ENCODE measurements at places on chromosomes 12 and 14.

- no peak for DNase-seq
Measured at GRCh38 chr12:41032386-41032785, 155.7 kb upstream of the PDZRN4 start.

GRCh38 chr14:104137297-104138097 is 890 bp upstream of the KIF26A start:
- peak; percentile 63 for DNase-seq

GRCh38 chr14:38065106-38065762 is 142.5 kb upstream of the SSTR1 start:
- no peak for DNase-seq

DNA sequence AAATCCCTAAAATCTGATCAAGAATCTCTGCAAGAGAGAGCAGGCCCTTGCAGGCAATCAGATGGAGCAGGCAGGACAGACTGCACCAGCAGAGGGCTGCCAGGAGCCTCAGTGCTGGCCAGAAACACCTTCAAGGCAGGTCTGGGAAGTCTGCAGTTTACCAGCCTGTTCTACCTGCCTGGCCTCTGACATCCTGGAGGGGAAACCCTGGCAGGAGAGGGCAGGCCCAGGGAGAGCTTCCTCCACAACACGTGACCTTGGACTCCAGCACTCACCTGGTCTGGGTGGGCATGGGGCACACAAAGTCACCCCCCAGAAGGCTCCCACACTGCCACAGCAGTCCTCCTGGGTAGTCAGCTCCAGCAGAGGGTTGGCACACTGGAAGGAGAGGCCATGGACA is 56.0 kb downstream of the ISCA2 start:
- peak; percentile 52 for DNase-seq

- DNase-seq: no peak
Measured at GRCh38 chr12:6125310-6125608, 789 bp upstream of the VWF start.

- DNase-seq: no peak
Measured at GRCh38 chr12:91044586-91044985, 13.2 kb downstream of the KERA start.

- DNase-seq: peak; percentile 67
Measured at GRCh38 chr12:56488041-56488955, at the start of gene GLS2. Gene GLS2 (minus strand): TSS chr12:56488161. CDS start chr12:56488118, 43 bp downstream.

DNA sequence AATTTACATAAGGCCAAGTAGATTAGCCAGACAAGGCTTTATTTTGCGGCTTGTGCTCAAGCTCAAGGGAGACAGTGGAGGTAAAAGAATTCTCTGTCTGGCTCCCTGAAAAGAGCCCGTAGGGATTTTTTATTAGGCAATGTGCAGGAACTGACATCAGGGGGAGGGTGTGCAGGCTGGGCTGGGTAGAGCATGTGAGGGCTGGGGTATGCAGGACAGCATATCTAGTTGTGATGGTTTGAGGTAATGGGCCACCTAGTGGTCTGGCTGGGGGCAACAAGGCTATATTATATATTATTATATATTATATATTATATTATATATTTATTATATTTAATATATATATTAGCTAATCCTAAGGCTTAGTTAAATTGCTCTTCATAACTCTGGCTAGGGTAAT is 102.1 kb downstream of the TMEM117 start:
- DNase-seq: no peak

DNA sequence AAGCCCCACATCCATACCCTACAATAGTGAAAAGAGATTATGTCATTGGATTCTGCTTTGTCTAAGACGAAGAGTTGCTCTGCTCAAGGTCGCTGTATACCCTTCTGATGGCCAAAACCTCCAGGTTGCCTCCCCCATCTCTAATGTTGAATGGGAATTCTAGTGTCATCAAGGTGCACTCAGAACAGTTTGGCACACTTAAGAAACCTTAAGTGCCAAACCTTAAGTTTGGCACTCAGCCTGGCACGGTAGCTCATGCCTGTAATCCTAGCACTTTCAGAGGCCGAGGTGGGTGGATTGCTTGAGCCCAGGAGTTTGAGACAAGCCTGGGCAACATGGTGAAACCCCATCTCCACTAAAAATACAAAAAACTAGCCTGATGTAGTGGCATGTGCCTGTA is 1245.6 kb upstream of the SEL1L start:
- DNase-seq: no peak

GRCh38 chr14:102593061-102593824 is 794 bp downstream of the RCOR1 start:
- DNase-seq: no peak

DNA sequence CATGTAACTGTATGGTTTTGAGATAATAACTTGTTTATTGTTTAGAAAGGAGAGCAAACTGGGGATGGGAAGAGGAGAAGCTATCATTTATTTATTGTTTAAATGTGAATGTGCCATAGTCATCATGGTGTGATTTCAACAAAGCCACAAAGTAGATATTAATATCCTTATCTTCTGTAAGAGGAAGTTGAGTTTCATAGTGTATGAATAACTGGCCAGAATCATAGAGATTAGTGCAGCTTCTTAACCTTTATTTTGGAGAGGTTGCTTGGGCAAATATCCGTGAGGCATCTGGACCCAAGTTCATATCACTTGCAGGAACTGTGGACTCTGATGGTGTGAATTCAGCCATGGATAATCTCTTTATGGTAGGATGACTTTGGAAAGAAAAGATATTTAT is 26.8 kb upstream of the LYZ start:
- DNase-seq: no peak

DNA sequence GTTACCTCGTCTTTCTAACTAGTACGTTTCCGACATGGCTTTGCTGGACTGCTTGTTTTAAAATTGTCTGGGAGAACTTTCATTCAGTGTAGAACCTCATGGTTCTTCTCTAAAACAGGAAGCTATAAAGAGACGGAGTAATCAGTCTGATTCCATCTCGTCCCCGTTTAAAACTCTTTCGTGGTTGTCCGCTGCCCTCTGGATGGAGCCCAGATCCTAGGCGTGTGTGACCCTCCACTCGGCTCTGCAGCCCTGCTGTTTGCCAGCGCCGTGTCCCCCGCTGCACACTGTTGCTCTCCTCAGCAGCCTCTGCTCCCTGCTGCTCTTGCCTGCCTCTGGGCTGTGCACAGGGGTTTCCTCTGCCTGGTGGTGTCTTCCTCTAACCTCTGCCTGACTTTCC is 50.2 kb downstream of the SLC8B1 start:
- no peak for DNase-seq

- DNase-seq: no peak
Measured at GRCh38 chr12:132300789-132301722, 28.3 kb downstream of the GALNT9 start.

DNA sequence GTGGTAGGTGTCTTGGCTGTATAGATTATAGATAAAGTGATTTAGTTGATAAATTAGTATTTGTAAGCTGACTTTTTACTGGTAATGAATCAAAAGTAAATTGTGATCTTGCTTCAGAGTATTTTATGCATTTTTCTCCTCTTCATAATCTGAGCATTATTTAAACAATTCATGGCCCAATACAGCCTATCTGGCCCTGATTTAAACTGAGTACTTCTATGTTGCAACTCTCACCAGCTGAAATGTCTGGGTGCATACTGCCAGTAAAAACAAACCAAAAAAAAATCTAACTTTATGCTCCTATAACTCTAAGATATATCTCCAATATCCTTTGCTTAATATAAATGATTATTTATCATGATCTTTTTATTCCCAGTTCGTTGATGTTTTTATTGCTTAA is 86.6 kb downstream of the MIA2 start:
- DNase-seq: peak; percentile 17

- DNase-seq: no peak
Measured at GRCh38 chr12:6058481-6059161, 65.8 kb downstream of the VWF start.

GRCh38 chr12:57299514-57300016 is 48.6 kb upstream of the STAC3 start:
- no peak for DNase-seq

DNA sequence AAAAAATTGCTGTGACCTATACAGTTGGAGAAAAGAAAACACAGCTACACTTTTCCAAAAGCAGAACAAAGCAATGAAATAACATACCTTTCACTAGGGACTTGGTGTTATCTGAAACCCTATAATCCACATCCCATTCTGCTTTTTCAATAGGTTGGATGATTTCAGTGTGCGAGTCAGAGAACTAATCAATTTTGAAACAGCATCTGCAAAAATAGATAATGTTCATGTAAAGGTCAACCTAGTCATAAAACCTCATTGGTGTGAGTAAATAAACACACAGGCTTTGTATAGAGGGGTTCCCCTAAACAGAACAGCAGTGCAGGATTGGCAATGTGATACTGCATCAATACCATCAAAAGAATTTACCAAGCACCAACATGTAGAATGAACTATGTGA is 173.0 kb upstream of the G2E3 start:
- no peak for DNase-seq

DNA sequence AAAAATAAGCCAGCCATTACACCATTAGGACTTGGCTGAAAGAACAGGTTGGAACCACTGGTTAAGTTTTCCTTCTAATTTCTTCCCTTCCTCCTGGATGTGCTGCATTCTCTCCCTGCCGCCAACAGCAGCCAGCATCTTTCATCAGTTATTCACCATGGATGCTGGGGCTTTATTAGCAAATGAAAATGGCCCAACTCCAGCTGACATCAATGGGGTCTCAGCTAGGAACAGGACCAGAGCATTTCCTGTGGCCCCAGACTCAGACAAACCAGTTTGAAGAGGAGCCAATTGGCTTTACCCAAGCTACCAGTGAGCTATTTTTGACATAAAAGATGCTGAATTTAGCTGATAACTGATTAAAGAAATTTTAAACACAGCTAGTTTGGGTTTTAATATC is 26.0 kb upstream of the TBX5 start:
- DNase-seq: no peak

DNA sequence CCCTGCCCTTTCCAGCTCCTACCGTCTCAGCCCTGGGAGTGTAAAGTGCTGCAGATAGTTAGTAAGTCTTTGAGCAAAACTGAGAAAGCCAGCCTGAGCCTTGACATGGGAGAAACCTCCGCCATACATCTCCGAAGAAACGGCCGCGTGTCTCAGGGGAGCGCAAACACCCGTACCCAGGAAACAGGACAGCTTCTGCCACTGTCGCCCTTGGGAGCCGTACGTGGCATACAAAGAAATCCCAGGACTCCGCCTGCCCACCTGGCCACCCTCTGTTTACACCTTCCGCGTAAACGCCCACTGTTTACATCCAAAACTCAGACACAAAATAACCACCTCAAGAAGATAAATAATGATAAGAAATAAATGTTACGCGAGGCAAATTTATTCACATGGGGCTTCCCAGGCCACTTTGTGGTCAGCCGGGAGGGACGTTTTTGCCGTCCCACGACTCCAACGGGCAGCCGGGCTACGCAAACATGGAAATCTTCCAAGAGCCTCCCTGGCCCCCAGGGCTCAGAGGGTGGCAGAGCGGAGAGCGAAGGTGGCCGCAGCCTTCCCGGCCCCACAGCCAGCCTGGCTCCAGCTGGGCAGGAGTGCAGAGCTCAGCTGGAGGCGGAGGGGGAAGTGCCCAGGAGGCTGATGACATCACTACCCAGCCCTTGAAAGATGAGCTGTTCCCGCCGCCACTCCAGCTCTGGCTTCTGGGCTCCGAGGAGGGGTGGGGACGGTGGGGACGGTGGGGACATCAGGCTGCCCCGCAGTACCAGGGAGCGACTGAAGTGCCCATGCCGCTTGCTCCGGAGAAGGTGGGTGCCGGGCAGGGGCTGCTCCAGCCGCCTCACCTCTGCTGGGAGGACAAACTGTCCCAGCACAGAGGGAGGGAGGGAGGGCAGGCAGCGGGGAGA is at the start of gene BDKRB2:
Gene BDKRB2 (plus strand): TSS at position 689 of the 908 bp plus-strand sequence. CDS start 32,269 bp downstream, outside the sequence.
- DNase-seq: peak; percentile 94

GRCh38 chr12:112422531-112422930 is 3.8 kb downstream of the PTPN11 start:
- peak; percentile 42 for DNase-seq

GRCh38 chr14:86203843-86204242 is 673.9 kb downstream of the FLRT2 start:
- DNase-seq: no peak

DNA sequence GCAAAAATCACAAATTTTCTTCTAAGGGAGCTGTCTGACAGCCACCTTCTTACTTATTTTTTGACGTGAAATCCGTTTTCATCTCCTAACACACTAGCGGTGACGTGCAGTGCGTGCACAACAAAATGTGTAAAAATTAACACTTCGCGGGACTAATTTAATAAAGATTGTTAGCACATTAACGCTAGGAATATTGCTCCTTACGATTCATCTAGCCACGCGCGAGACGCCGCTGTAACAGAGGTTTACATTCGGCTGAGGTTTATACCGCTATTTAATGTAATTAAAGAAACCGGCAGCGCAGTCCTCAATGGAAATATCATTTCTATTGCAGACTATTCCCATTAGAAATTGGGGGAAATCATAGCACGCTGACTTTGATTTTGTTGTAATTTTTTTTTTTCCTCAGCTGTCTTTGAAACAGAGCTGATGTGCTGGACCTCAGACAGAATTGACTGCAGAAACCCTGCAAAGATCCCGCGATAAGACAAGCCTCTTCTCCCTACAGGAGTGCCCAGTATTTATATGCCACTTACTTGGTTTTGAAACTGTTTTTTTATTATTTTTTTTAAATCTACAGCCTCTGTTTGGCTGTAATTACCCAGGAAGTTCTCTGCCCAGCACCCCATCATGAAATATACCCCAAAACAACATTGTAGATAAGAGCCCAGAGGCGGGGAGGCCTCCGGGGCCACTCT is 31.2 kb downstream of the BCL11B start:
- DNase-seq: no peak

DNA sequence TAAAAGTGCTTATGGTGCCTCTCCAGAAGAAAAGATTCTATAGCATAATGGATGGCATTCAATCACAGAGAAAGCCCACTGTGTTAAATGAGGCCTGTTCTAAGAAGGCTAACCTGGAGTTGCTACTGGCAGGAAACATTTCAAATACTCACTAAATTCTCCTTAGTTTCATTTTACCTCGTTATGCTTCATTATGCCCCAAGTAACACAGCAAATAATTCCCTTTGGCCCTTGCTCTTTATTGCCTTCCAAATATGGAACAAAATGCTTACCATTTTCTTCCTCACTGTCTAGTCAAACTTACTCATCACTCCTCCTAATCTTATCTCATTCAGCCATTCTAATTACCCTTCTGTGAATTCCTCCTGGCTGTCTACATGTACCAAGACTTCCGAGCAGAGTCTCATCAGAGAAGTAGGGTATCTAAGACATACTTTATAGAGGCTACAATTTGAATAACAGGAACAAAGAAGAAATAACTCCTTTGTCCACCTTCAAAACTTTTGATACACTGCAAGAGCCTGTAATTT is 292.1 kb upstream of the CLEC14A start:
- DNase-seq: no peak

- DNase-seq: peak; percentile 43
Measured at GRCh38 chr12:132170094-132170636, 25.9 kb downstream of the NOC4L start.

GRCh38 chr12:12384571-12385340 is 27.9 kb downstream of the BORCS5 start:
- DNase-seq: no peak

DNA sequence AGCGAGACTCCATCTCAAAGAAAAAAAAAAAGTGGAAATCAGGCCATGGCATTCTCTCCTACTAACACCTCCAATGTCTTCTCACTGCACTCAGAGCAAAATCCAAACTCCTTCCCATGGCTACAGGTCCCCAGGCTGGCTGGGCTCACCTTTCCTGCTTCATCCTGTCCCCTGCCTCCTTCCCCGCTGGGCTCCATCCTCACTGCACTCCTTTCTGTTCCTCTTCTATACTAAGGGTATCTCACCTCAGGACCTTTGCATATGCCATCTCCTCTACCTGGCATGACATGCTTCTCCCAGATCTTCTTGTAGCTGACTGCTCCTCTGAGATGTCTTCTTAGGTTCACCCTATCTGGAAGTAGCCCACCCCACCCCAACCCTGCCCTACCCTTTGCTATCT is 111.1 kb downstream of the DPF3 start:
- no peak for DNase-seq

All from foreskin fibroblast (primary cell).